Effector memory CD4-positive, alpha-beta T cell (primary cell): ENCODE measurements at places on chromosomes 6 and 20.
A peak's percentile ranks its signal among the peaks of the same experiment; 100 is the strongest.

- H3K27ac ChIP-seq, result no peak overlapping the region
- H3K4me1 ChIP-seq, result no peaks in the 10 kb centered on the region
- DNase-seq, result no peak
These were observed 92.6 kb downstream of the MAP3K7 start for GRCh38 chr6:90494067-90494780.

DNA sequence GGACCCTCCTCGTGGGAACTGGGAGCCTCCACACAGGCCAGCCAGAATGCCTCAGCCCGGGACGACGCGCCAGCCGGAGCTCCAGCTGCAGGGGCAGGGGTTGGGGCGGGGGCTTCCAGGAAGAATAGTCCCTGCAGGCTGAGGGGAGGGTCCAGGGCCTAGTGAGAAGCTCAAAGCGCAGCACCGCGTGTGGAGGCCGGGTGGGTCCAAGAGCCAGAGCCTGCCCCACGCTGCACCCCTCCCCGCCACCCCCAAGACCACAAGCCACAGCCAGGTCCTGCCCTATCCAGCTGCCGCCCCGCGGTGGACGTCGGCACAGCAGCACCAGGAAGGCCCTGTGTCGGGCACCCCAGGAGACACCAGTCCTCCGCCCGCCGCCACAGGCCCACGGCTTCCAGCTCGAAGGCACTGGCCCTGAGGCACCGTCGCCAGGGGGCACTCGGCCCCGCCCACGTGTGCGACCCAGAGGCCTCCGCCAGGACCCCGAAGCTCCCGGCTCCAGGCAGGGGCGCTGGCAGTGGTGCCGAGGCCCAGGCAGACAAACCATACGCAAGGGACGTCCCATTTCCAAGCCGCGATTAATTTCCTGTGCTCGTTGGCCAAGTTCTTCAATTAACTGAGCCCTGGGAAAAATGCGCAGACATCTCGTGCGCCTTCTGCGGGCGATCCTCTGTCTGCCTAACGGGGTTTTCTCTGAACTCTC lies 19.5 kb downstream of the KCNQ2 start:
- H3K4me1 ChIP-seq, result peaks cover 3% of the 10 kb centered on the region
- no peak for DNase-seq
- H3K27me3 ChIP-seq, result peaks cover 14% of the 10 kb centered on the region
- H3K27ac ChIP-seq, result no peak overlapping the region
- no peaks in the 10 kb centered on the region for H3K36me3 ChIP-seq
- no peak overlapping the region for H3K4me3 ChIP-seq

DNA sequence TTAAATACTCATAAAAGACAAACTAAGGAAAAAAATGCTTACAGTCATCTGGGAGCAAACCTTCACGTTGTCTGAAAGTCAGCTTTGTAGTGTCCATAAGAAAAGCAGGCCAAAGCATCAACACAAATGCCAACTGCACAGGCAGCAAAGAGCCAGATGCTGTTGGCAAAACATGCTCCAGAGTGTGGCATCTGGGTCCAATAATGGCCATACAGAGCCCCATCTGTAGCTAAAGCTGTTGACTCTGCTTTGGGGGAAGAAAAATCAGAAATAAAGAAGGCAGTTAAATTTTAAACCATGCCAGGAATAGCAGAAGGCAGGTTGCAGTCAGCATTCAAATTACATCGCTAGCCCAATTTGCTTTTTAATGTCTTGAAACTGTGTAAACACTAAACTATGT lies 776.3 kb downstream of the EYS start:
- H3K4me3 ChIP-seq, result no peak overlapping the region
- H3K27ac ChIP-seq, result no peak overlapping the region
- H3K36me3 ChIP-seq, result no peaks in the 10 kb centered on the region
- no peak for DNase-seq

DNA sequence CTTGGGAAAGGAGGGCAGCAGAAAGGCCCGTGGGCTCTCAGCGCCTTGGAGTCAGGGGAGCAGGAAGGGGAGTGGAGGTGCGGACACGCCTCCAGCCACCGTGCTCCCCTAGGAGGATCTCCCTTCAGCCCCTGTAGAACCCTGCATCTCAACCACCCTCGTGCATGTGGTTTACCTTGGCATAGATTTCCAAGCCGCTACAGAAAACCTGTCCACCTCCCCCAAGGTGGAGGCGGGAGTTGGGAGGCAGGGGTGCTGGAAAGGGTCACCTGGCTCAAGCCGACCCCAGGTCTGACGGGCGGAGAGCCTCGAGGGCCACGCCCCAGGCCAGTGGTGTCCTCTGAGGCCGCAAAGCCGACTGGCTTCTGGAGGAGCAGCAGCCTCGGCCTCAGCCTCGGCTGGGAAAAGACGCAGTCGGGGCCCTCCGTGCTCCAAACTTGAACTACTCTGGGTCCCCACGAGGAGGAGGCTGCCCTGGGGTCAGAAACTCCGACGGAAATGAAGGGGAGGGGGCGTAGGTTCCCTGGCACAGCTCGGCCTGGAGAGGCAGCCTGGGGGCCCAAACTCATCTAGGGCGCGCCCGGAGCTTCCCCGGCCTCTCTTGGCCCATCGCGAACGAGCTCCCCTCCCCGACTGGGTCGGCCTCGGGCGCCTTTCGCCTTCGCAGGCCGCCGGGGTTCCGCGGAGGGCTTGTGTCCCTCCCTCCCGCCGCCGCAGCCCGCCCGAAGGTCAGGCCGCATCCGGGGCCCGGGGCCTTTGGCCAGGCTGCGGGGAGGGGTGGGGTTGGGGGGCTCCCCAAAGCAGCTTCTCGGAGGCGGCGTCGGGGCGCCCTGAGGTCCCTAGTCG lies 6.3 kb upstream of the FOXF2 start:
- H3K4me3 ChIP-seq, result no peak overlapping the region
- no peak for DNase-seq
- peaks cover 32% of the 10 kb centered on the region for H3K4me1 ChIP-seq

- no peaks in the 10 kb centered on the region for H3K36me3 ChIP-seq
- H3K4me1 ChIP-seq, result no peaks in the 10 kb centered on the region
- H3K27ac ChIP-seq, result no peak overlapping the region
- no peak overlapping the region for H3K4me3 ChIP-seq
These were observed 42.0 kb upstream of the ESR1 start for GRCh38 chr6:151765444-151765886.

GRCh38 chr6:96460052-96460700 lies 61.4 kb upstream of the UFL1 start:
- H3K4me1 ChIP-seq, result no peaks in the 10 kb centered on the region
- H3K4me3 ChIP-seq, result no peak overlapping the region
- H3K27ac ChIP-seq, result no peak overlapping the region
- DNase-seq, result no peak

- H3K27ac ChIP-seq, result no peak overlapping the region
- H3K4me3 ChIP-seq, result no peak overlapping the region
- no peaks in the 10 kb centered on the region for H3K27me3 ChIP-seq
- DNase-seq, result no peak
These were observed 28.4 kb downstream of the HLA-C start for GRCh38 chr6:31243508-31243907.

- no peaks in the 10 kb centered on the region for H3K27me3 ChIP-seq
- no peak for DNase-seq
- no peaks in the 10 kb centered on the region for H3K36me3 ChIP-seq
- H3K27ac ChIP-seq, result no peak overlapping the region
- no peaks in the 10 kb centered on the region for H3K4me1 ChIP-seq
These were observed 478.8 kb downstream of the CD83 start for GRCh38 chr6:14596410-14596809.

- no peaks in the 10 kb centered on the region for H3K4me1 ChIP-seq
- no peak overlapping the region for H3K4me3 ChIP-seq
- no peak overlapping the region for H3K27ac ChIP-seq
- DNase-seq, result no peak
- H3K36me3 ChIP-seq, result no peaks in the 10 kb centered on the region
These were observed 40.6 kb downstream of the TRIM38 start for GRCh38 chr6:26003102-26003694.

GRCh38 chr6:145898376-145898775 lies 65.8 kb downstream of the SHPRH start:
- DNase-seq, result no peak
- no peak overlapping the region for H3K4me3 ChIP-seq
- no peaks in the 10 kb centered on the region for H3K4me1 ChIP-seq

GRCh38 chr6:1605893-1606779 lies 3.6 kb upstream of the FOXC1 start:
- DNase-seq, result no peak
- peaks cover 60% of the 10 kb centered on the region for H3K27me3 ChIP-seq
- H3K4me1 ChIP-seq, result peaks cover 44% of the 10 kb centered on the region
- H3K36me3 ChIP-seq, result no peaks in the 10 kb centered on the region
- H3K4me3 ChIP-seq, result no peak overlapping the region

DNA sequence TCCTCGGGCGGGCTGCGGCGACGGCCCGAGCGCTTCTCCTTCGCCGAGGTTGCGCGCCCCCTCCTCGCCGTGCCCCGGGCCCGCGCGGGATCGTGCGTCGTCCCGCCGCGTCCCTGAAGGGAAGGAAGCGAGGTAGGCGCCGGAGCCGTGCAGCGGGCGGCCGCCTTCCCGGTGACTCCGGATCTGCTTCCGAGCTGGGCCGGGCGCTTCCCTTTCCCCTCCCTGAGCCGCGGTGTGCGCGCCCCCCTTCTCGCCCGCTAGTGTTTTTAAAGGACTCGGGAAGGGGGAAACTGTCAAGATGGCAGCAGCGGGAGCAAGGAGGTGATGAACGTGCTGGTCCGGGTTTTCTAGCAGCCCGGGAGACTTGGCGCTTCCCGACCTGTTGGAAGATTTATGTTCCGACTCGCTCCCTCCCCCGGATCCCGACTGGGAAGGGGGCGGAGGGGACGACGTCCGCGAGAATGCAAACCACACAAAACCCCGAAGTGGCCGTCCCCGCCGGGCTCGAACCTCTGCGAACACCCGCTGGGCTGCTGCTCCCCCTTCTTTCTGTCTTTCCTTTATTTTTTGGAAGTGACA lies 744 bp upstream of the FOXO3 start:
- H3K4me3 ChIP-seq, result peak overlapping the region; percentile 91
- H3K27ac ChIP-seq, result peak overlapping the region; percentile 79
- DNase-seq, result no peak
